HS-5 (cell line): ENCODE measurements at places on chromosomes 5 and 9.

DNA sequence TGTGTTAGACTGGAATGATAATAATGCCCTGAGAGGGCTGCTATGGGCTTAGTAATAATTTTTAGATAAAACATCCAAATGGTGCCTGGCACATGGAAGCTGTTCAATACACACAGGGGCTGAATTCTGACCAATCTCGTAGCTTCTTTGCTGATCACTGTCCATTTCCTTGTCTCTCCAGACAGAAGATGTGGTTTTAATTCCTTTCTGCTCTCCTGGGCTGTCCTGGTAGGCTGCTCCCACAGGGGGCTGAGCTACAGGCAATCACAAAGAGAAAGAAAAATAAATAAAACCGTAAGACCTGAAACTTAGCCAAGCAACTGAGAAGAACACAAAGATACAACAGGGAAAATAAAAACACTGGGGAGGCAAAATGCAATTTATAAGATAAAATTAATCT, 136.5 kb downstream of the CDK5RAP2 start:
- DNase-seq = no peak

- no peak for DNase-seq
Measured at GRCh38 chr5:167968837-167969236, 322.6 kb upstream of the WWC1 start.

DNA sequence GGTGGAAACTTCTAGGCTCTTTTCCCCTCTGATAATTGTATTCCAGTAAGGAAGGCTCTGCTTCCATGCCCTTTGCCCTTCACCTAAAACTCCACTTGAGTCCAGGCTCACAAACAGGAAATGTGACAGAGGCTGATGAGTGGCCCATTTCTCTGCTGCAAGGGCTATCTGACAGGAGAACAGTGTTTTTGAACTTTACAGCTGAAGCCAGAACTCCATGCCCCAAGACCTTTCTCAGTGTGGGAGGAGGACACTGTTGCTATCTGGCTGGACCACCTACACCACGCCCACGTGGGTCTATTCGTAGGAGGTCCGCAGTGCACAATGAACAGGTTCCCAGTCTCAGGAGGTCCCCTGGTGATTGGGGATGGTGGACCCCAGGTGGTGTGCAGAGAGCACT, 13.6 kb downstream of the GGTA1 start:
- DNase-seq = no peak

GRCh38 chr5:176789873-176790615, 20.3 kb upstream of the UNC5A start:
- no peak for DNase-seq

DNA sequence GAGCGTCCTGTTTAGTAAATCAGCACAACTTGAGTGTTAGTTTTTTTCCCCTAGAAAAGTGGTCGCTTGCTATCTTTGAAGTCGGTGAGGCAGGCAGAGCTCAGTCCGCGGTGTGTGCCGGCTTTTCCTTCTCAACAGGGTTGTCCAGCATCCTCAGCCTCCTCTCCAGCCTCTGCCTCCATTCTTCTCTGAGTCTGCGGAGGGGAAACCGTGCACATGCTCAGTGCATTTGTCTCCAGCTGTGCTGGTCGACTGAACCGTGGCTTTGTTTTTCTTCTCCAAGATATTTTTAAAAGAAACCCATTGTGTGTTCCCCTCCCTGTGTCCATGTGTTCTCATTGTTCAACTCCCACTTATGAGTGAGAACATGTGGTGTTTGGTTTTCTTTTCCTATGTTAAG, 25.3 kb downstream of the FAM240B start:
- no peak for DNase-seq

GRCh38 chr5:149641000-149641576, 59.8 kb downstream of the ARHGEF37 start:
- DNase-seq = no peak

- DNase-seq = no peak
Measured at GRCh38 chr5:36060420-36060887, 6.2 kb downstream of the UGT3A2 start.

DNA sequence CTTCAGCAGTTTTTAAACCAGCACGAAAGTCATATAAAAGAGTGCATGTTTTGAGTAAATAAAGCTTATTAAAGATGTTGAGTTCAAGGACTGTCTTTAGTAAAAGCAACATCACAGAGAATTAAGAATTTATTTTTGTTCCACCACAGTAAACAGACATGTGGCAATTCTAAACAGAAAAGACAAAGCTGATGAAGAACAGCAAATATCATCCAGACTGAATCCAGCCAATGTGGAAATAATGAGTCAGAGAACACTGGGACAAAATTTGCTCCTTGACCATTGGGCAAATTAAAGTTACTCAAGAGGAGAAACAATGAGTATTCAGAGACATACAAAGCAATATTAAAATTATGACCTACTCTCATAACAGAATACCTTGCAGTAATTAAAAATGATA, 28.8 kb downstream of the OR2K2 start:
- DNase-seq = no peak

DNA sequence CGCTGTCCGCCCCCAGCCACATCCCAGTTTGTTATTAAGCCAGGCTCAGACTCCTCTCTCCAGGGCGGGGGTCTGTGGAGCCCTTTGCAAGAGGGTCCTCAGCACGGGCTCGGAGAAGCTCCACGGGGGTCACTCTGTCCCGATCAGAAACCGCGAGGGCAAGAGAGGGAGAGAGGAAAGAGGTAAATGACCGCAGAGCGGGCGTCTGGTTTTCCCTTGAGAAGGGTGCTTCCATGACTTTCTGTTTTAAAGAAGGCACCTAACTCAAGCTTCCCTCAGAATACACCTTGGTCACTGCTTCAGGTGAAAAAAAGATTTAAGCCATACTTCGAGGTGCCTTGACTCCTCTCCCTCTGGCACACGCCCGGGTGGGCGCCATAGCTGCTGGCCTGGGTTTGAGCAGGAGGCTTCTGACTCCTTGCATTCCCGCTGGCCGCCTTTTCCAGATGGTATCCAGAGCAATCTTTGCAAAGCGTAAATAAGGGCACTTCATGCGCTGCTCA, 5.8 kb upstream of the TERT start:
- no peak for DNase-seq

GRCh38 chr9:76883341-76883855, 22.5 kb downstream of the PRUNE2 start:
- DNase-seq = no peak

DNA sequence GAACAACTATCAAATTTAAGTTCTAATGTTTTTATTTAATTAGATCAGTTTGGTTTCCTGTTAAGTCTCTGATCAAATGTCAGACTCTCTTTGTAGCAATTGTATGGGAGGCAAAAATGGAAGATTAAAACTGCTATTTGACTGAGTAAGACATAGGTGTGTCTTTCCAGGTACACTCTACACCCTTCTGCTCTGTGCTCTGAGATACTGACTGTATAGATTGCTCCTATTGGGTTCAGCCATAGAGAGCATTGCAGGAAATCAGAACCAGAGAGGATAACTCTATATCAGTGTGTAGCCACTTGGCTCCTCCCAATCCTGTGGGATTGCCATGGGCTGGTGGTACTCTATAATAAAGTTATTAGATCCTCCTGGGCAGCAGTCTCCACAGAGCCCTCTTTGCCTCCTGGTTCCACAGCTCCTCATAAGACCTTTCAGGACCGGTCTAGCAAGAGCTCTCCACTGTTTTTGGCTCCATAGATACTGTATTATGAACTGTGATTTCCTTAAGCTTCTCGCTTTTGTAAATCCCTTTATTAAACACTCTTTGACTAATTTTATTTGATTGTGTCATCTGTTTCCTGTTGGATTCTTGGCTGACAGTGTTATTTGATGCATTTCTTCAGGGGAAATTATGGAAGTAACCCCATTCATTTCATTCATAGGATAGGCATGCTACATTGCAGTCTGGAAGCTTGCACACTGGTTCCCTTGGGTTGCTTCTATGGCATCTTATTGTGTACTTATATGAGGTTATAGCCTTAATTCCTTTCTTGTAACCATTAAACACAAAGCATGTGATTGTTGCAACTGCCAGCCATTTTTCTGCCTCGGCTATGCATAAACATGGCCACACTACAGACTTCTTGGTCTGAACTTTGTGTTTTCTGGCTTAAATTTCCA, 115.6 kb downstream of the VCAN start:
- DNase-seq = no peak

GRCh38 chr9:6907772-6908381, 150.1 kb downstream of the KDM4C start:
- DNase-seq = no peak

DNA sequence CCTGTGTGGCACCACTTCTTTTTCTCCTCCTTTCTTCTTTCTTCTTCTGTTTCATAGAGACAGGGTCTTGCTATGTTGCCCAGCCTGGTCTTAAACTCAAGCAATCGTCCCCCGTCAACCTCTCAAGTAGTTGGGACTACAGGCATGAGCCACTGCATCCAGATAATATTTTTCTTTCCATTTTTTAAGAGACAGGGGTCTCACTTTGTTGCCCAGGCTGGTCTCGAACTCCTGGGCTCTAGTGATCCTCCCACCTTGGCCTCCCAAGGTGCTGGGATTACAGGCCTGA, 47.4 kb upstream of the IER5L start:
- no peak for DNase-seq

DNA sequence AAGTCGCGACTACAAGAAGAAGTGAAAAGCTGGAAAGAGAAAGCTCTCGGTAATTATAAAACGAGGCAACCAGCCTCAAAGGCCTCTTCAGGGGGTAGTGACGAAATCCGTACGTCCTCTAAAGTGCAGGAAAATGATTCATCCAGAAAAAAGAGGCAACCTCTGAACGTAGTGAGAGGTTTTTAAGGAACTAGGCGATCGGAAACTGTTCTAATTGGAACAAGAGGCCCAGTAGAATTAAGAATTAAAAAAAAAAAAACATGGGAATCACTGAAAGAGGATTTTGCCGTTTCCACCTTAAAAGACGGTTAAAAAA, 1.0 kb downstream of the CSNK1A1 start:
- DNase-seq = no peak

- DNase-seq = peak; percentile 58
Measured at GRCh38 chr5:143986516-143987212, 174.7 kb downstream of the HMHB1 start.

GRCh38 chr5:106331415-106331814, 1339.3 kb downstream of the EFNA5 start:
- DNase-seq = peak; percentile 90

DNA sequence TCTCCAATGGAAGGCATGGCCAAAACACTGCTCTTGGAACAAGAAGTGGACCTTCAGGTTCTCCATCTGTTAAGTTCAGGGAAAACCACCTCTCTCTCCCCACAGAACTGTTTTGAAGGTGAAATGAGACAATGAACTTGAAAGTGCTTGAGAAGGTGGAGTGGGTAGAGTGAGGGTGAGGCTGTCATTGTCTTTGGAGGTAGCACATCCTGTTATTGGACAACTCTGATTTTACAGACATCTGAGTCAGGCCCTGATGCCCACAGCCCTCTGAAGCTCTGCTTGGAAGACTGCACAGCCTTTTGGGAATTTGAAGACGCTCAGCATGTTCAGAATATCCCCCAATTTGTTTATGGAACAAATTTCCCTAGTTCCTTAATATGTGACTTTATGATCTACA, 27.6 kb upstream of the TEX48 start:
- no peak for DNase-seq

DNA sequence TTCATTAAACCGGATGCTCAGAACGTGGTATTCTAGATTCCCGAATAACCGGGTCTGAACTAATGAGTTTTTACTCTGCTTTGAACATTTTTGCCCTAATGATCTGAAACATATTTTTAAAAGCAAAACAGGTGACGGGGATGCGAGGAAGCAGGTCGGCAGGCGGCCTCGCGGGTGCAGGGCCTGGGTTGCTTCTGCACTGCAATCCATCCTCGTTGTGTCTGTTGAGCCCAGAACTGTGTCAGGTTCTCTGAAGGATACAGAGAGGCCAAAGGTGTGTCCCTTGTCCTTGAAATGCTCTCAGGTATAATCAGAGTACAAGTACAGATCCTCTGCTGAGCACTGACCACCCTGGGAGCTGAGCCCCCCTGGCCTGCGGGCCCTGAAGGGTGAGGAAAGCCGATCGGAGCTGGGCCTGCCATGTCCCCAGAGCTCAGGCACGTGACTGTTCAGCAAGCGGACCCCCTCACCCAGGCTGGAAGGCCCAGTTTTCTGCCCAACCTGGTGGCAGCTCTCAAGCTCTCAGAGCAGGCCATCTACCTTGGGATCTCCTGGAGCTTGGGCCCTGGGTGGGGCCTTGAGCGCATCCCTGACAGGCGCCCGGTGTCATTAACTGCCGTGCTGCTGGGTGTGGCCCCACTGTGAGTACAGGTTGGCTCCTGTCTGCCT, 151.8 kb downstream of the OLFM1 start:
- DNase-seq = no peak

GRCh38 chr9:89519366-89519805, 21.5 kb upstream of the SEMA4D start:
- peak; percentile 10 for DNase-seq

DNA sequence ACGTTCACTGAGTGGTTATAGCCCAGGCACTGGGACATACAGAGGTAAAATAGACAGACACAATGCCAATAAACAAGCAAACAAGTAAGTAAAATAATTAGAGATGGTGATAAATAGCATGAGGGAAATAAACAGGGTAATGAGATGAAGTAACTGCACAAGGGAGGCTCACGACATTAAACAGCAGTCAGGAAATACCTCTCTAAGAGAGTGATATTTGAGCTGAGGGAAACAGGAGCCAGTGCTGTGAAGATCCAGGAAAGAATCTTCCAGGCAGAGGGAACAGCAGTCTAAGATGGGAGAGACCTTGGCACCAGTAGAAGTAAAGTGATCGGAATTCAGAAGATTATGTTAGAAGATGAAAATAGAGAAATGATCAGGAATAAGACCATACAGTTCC, 279.4 kb downstream of the HINT1 start:
- DNase-seq = no peak

DNA sequence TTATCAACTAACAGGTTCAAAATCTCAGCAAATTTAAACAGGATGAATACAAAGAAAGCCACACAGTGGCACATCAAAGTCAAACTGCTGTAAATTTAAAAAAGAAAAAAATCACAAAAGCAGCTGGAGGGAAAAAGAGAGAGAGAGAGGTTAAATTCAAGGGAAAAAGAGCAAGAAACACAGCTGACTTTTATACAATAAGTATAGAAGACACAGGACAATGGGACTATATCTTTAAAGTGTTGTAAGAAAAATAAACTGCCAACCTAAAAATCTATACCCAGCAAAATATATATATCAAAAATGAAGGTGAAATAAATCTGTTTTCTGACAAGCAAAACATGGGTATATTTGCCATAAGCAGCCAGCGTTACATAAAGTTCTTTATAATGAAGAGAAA, 261.5 kb downstream of the TLE1 start:
- no peak for DNase-seq

GRCh38 chr9:71663931-71664459, 104.3 kb downstream of the CEMIP2 start:
- DNase-seq = no peak

GRCh38 chr9:137069508-137070091, 757 bp downstream of the SAPCD2 start:
- no peak for DNase-seq
